ENCODE measurements at places on chromosomes 11 and 22.
A peak's percentile ranks its signal among the peaks of the same experiment; 100 is the strongest.

DNA sequence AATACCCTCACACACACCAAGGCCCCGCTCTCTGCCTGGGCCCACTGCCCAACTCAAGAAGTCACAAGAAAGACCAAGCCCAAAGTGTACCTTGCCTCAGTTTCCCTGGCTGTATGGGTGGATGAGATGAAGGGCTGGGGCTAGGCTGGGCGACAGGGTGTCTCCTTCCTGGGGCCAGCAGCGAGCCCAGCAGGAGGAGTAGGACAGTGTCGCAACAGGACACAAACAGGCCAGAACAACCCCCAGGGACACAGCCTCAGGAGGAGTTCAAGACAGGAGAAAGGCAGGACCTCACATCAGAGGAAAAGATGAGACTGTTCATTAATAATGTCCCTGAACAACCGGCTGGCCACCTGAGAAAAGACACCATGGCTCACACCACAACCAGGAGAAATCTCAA, 13.3 kb downstream of the CSNK1E start:
- no peak for DNase-seq

GRCh38 chr11:18111005-18111404, 5.1 kb upstream of the SAAL1 start:
- DNase-seq, result no peak

GRCh38 chr11:111106641-111107040, 138.9 kb upstream of the POU2AF2 start:
- no peak for DNase-seq

DNA sequence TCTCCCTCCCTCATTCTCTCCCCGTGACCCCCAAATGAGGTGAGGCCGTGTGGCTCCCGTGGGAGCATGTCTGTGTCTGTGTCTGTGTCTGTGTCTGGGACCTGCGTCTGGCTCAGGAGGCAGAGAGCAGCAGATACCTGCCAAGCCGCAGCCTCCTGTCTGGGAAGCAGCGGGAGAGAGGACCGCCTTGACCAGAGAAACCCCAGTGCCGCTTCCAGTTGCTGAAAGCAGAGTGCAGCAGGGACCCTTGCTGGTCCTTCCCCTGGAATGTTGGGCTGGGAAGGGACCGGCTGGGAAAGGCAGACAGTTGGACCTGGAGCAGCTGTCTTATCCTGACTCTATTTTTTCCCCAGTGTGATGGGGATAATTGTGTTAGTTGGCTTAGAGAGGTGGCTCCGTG, 525 bp downstream of the CSDC2 start:
- no peak for DNase-seq

DNA sequence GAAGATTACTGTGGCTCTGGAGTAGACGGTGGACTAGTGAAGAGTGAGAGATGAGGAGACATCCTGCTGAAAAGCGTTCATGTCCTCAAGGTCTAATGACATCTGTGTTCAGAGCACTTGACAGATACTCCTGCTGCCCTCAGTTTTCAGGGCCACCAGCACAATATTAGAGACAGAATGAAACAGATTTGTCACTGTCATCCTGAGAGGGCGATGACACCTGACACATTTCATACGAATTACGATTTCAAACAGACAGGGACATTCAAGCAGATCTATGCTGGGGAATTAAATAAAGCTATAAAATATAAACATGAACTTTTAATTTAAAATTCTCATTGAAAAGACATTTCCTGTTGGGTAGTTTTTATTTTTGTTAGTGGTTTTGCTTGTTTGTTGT, 29.1 kb downstream of the SVIP start:
- DNase-seq, result no peak

- DNase-seq, result no peak
Measured at GRCh38 chr11:57428643-57429042, 1.7 kb upstream of the SLC43A3 start.

GRCh38 chr11:76303399-76303798, 77.5 kb downstream of the THAP12 start:
- no peak for DNase-seq

DNA sequence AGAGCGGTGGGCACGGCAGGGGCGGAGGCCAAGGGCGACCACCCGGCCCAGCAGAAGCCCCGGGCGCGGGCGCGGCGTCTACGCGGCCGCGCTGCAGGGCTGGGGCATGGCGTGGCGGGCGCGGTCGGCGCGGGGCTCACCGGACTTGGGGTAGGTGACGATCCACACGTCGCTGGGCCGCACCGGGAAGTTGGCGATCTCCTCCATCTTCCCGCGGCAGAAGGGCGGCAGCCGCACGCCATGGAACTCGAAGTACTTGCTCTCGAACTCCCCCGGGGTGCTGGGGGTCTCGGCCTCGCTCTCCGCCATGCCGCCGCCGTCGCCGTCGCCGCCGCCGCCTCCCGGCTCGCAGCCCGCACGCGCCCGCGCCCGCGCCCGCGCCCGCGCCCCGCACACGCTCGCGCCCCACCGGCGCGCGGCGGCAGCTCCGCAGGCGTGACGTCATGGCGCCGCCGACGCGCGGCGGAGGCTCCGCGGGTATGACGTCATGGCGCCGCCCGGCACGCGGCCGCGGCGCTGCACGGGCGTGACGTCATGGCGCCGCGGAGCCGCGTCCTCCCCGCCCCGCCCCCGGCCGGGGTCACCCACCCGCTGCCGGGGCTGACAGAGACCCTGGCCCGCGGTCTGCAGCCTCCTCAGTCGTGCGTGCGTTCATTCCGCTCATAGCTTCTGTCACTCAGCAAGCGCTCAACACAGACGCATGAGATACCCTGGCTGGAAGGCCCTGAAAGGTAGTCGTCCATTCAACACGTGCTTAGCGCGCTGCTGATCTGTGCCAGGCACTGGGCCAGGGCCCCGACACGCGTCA, at the start of gene SULT4A1:
Gene SULT4A1 (minus strand): TSS at position 440 of the 808 bp plus-strand sequence. CDS start 131 bp downstream, at position 309.
- DNase-seq, result no peak

GRCh38 chr11:75272391-75272790, 31.8 kb downstream of the TPBGL start:
- no peak for DNase-seq

DNA sequence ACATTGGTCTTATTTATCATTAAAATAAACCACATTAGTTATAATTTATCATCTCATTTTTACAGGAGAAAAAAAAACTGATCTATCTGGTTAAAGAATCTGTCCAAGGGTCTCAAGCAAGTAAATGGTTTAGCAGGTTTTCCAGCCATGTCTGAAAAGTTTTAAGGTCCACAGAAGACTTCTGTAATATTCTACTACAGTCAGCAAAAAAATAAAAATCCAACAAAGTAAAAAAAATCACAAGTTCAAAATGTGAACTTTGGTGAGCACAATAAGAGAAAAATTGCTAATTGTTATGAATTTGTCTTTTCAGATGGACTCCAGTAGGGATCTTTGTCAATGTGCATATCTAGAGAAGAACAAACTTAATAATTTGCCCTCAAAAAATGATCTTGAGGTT, 1.3 kb downstream of the OR52E4 start:
- DNase-seq, result no peak

GRCh38 chr11:64746486-64746885, 2.5 kb upstream of the RASGRP2 start:
- no peak for DNase-seq

- DNase-seq, result peak; percentile 30
Measured at GRCh38 chr11:61333550-61334433, 764 bp downstream of the TKFC start.

- no peak for DNase-seq
Measured at GRCh38 chr11:72112978-72113808, 698 bp upstream of the ANAPC15 start.

DNA sequence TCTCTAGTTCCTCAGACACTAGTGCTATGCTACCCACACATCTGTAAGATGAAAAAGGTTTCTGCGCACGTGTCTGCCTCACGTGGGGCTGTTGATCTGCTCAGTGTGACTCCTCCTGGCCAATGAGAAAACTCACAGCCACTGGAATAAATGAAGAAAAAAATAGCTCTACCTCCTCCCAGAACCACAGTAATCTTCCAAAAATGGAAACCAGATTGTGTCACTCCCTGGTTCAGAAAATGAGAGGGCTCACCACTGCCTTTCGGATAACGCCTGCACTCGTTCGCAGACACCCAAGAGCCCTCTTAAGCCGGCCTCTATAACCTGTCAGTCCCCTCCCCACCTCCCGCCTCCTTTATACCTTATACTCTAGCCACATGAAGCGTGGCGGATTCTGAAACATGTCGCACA, 5.1 kb downstream of the APBB1 start:
- peak; percentile 40 for DNase-seq

DNA sequence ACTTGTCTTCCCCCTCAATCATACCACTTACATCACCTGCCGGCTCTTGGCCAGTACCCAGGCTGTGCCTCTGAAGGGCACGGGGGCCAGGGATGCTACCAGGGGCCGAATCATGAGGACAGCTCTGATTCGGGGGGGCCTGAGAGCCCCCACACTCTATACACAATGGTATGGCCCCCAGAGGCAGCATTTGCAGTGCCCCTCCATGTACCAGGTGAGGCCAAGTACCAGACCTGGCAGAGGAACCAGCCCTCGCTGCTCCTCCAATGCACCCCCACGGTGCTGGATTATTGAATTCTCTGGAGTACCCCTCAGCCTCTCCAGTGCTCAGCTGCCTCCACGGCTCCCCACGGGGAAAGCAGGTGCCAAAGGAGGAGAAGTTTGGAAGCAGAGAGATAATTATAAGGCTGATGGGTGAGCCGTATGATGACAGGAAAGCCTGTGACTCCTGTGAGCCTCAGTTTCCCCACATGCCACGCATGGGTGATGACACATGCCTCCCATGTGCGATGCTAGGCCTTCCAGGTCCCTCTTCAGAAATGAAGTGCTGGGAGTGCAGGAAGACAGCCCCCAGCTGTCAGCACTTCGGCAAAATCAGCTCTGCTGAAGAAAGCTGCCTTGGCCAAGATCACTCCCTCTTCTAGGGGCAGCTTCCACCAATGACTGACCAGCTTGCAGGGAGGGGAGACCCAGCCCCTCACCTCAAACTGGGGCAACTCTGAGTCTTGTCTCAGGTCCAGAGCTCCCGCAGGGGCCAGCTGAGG, 69.9 kb downstream of the THAP12 start:
- no peak for DNase-seq

- no peak for DNase-seq
Measured at GRCh38 chr22:40708177-40708576, 28.9 kb downstream of the MCHR1 start.

DNA sequence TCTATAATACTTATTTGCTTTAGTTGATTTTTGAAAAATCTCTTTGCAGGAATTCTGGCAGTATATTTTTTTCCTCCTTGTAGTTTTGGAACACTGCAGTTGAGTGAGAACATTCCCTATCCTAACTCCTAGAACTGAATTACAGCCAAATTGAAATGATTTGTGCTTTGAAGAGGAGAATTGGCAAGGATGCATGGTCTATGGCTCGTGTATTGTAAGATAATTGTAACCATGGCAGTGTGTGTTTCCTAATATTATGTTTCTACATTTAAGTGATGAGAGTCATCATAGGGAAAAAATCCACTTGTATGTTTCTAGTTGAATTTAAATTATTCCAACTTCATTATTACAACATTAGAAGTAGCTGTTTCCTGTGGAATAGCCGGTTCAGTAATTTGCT, 80.9 kb upstream of the MYO18B start:
- no peak for DNase-seq

DNA sequence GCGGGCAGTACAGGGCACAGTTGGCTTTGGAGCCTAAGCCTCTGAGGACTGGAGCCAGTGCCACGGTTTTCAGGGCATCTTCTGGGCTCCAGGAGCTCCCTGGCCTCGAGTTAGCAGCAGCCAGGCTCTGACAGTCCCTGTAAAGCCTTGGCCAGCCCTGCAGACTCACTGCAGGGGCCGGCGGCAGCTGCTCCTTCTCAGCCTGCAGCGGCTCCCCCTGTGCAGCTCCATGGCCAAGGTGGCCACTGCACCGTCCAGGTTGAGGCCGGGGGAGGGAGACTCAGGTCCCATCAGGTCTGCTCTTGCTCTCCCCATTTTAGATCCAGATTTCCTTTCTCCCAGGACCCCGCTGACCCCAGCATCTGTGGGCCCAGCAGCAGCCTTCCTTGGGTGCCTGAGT, 1461.1 kb downstream of the BRD1 start:
- DNase-seq, result no peak

DNA sequence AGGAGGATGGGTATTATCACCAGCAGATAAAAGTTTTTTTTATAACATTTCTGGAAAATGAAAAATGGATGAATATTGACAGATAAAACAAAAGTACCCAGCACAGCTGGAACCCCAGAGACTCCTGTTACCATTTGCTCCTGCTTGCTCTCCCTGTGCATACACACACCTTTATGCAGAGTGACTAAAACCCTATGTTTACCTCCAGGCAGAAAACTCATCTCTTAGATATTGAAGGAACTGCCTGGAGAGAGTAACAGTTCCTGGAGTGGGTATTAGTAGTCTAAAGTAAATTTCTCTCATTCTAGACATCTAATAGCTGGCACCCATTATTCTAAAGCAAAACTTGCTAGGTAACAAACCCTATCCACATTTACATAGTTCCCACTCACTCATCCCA, 38.0 kb downstream of the CYP2R1 start:
- no peak for DNase-seq

Data from activated CD4-positive, alpha-beta T cell treated with anti-CD3 and anti-CD28 coated beads, Interleukin-2, Interleukin-6, amounts not matched to agents 100 ng/mL and 50 ng/mL, durations not matched to agents 16 hours and 8 hours (primary cell).